ENCODE measurements at places on chromosomes 3 and 15.
A peak's percentile ranks its signal among the peaks of the same experiment; 100 is the strongest.

- no peak for DNase-seq
Measured at GRCh38 chr15:66785637-66786036, 83.6 kb downstream of the SMAD6 start.

- DNase-seq, result no peak
Measured at GRCh38 chr15:78437107-78437761, 782 bp upstream of the IREB2 start.

DNA sequence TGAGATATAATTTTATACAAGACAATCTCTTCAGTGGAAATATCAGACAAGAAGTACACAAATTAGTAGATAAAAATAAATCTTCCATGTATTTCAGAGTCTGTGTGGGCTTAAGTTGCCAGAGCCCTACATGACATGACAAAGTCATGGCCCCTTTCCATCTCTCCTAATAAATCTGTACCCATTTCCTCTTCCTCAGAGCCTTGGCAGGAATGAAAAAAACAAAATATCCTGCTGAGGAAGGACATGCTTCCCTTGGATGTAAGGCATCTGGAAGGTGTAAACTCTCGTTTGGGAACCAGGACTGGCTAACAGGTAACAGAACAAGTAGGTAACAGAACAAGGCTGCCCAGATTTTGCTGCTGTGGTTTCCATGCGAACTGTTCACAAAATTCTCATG, 148.1 kb downstream of the SNRK start:
- DNase-seq, result no peak

GRCh38 chr3:32197991-32198390, 40.5 kb upstream of the CMTM8 start:
- DNase-seq, result no peak

- peak; percentile 16 for DNase-seq
Measured at GRCh38 chr3:187777331-187777941, 32.2 kb upstream of the BCL6 start.
